ENCODE measurements at places on chromosomes 7 and 10. TPM values are rescaled to one million over a fixed set of nuclear protein-coding genes. Genes with fewer than 3 reads are reported as not detected.

OR6B1 gene
- not detected for total RNA-seq

PIK3CG gene
- 0.66 TPM for total RNA-seq

PODXL gene
- 0.88 TPM for total RNA-seq

PHYHIPL gene
- not detected for total RNA-seq

COL17A1 gene
- under 0.01 TPM for total RNA-seq

NME8 gene
- not detected for total RNA-seq

IFIT1B gene
- total RNA-seq: not detected

MUC12 gene
- total RNA-seq: 0.43 TPM

GFRA1 gene
- total RNA-seq: 6.0 TPM

CHN2 gene
- 0.29 TPM for total RNA-seq

APBB1IP gene
- 2.7 TPM for total RNA-seq

GPC2 gene
- 1.9 TPM for total RNA-seq

ECHDC3 gene
- 7.4 TPM for total RNA-seq

AZGP1 gene
- total RNA-seq: not detected

PPP1R9A gene
- total RNA-seq: 0.14 TPM

TCERG1L gene
- not detected for total RNA-seq

SCD gene
- total RNA-seq: 200 TPM

STAG3 gene
- 0.44 TPM for total RNA-seq

NXPH1 gene
- not detected for total RNA-seq

PLPP4 gene
- total RNA-seq: 5.5 TPM

VOPP1 gene
- 23.9 TPM for total RNA-seq

HOXA4 gene
- total RNA-seq: not detected

ODAD2 gene
- total RNA-seq: 1.0 TPM

CYP3A7 gene
- total RNA-seq: not detected

ATP6V0A4 gene
- 0.14 TPM for total RNA-seq

HOXA13 gene
- 6.8 TPM for total RNA-seq

SLC26A3 gene
- not detected for total RNA-seq

DTX2 gene
- 11.3 TPM for total RNA-seq
